ENCODE measurements at places on chromosomes 12 and 14.

DNA sequence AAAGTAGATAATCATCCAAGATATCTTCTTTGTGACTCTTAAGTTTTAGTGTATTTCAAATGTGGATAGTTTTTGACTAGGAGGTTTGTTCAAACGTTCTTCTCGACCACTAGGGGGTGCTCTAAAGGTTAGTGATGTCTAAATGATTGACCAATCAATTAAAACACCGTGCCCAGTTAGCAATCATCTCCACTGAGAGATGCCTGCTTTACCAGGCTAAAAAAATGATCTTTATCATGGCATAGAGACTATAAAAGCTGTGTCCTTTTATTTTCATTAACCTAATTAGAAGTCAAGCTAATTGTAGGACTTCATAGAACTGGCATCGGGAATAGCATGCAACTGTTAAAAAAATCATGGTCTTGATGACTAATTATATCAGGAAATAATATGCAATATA lies 153.9 kb downstream of the PRKCH start:
- DNase-seq, result no peak

DNA sequence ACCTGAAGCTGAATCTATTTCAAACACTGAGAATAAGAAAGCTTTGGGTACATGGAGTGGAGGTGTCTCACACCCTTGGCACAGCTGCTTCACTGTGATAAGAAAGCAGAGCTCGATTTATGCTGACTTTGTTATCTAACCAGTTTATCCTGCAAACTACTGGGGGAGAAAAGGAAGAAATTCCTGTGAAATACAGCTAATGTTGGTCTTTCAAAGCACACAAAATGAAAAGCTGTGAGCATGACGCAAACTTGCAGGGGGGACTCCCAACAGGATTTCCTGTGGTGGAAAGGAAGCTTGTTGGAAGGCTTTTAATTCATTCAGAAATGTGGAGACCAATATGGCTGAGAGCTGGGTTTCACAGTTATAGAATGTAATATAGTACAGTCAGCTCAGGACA lies 53.4 kb downstream of the SRGAP1 start:
- DNase-seq, result no peak

- DNase-seq, result no peak
Observed at GRCh38 chr14:69755784-69756183, 11.2 kb upstream of the SRSF5 start.

DNA sequence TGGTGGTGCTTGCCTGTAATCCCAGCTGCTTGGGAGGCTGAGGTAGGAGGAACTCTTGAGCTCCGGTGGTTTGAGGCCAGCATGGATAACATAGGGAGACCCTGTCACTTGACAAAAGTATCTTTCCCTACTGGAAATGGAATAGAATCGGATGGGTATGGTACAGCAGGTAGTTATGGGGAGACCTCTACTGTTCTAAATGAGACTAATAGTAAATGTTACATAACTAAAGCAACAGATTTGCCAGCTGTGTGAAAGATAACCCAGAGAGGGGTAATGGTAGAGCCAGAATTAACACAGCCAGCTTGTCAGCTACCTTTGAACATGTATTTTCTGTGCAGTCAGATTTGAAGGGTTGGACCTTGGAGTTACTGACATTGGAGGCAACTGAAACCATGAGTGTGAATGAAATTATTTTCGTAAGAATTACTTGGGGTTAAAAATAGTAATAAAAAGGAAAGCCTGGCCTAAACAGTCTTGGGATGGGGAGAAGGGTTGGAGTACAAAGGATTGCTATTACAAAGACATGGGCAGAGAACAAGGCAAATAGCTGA lies 21.7 kb upstream of the NUP107 start:
- no peak for DNase-seq

DNA sequence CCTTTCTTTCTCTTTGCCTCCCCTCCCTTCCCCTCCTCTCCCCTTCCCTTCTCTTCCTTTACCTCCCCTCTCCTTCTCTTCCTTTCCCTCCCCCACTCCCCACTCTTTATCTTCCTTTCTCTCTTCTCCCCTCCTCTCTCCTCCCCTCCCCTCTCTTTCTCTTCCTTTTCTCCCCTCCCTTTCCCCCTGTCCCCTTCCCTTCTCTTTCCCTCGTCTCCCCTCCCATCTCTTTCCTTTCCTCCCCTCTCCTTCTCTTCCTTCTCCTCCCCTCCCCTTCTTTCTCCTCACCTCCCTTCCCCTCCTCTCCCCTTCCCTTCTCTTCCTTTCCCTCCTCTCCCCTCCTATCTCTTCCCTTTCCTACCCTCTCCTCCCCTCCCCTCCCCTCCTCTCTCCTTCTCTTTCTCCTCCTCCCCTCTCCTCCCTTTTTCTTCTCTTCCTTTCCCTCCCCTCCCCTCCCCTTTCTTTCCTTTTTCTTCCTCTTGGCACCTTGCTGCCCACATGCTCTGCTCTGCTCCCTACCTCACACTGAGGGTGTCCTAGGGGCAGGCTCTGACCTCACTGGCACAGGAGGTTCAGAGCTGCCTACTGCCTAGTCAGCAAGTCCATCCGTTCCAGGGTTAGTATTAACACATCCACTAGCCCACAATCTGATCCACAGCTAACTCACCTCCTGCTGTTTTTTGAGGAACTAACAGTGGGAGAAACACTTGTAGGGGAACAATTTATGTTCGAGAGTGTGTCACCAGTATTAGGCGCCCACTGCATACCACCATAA lies 101.0 kb downstream of the NUAK1 start:
- DNase-seq, result no peak

- no peak for DNase-seq
Observed at GRCh38 chr12:120095736-120096135, 20.8 kb downstream of the RAB35 start.

GRCh38 chr12:102769323-102769916 lies 147.6 kb downstream of the PAH start:
- no peak for DNase-seq

DNA sequence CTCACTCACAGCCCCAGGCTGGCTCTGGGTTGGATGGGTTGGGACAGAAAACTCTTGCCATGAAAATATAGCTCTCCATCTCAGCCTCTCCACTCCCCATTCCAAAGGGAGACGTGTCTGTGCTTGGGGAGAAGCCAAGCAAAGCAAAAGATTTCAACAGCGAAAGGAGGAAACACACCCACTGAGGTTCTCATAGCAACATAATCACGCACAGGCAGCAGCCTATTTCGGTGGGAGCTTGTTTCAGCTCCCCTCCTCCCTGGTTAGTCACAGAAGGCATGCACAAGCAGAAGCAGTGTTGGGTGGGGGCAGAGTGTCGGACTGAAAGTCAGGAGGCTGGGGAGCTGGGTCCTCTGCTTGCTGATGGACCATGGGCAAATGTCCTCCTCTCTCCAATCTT lies 1.9 kb upstream of the PRMT8 start:
- DNase-seq, result no peak

Measured in activated gamma-delta T cell treated with Interleukin-2 at 50 U/mL for 16 hours (primary cell).